NCI-H1105 treated with DMSO at 0.1 percent for 48 hours (cell line): ENCODE measurements at places on chromosomes 5 and 9.
A peak's percentile ranks its signal among the peaks of the same experiment; 100 is the strongest.

GRCh38 chr9:96177005-96177718, 124.8 kb downstream of the HSD17B3 start:
- DNase-seq = no peak

- peak; percentile 21 for DNase-seq
Observed at GRCh38 chr5:83927140-83927733, 206.6 kb upstream of the HAPLN1 start.

- DNase-seq = no peak
Observed at GRCh38 chr5:59645380-59645779, 248.1 kb downstream of the PDE4D start.

GRCh38 chr9:121071756-121072421, 2.9 kb upstream of the CNTRL start:
- DNase-seq = no peak

GRCh38 chr9:136648751-136649150, 14.0 kb upstream of the EGFL7 start:
- no peak for DNase-seq

DNA sequence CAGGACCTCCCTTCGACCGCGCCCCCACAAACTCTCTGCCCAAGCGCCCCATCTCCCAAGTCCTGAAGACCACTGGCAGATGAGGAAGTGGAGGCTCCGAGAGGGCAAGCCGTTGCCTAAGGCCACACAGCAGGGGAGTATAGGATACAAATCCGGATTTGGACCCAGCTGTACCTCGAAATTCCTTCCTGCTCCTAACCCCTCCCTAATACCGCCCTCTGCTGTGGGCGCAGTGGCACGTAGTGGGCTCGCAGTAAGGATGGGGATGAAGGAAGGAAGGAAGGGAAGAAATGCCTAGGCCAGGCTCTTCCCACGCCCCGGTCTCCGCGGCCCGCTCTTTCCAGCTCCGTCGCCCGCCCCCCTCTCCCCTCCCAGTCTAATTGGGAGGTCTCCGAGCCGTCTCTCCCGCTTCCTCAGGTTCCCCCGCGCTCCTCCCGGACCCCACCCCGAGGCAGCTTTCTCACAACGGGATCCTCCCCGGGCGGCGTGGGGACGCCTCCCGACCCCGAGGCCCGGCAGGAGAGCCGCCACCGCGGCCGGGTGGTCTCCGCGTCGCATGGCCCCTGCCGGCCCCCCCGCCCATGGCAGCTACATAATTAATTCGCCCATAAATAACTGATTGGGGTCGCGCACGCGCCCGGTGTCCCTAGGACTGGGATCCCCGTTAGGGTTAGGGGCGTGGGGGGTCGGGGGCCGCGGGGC, 138.9 kb downstream of the C9orf50 start:
- DNase-seq = peak; percentile 18

GRCh38 chr9:69996967-69997366, 46.7 kb upstream of the MAMDC2 start:
- DNase-seq = no peak

GRCh38 chr9:126127591-126127990, 199.0 kb upstream of the MVB12B start:
- DNase-seq = no peak

GRCh38 chr9:109730228-109730627, 49.8 kb upstream of the PALM2AKAP2 start:
- DNase-seq = peak; percentile 70

- DNase-seq = no peak
Observed at GRCh38 chr9:18923167-18923566, 109.8 kb downstream of the SAXO1 start.

DNA sequence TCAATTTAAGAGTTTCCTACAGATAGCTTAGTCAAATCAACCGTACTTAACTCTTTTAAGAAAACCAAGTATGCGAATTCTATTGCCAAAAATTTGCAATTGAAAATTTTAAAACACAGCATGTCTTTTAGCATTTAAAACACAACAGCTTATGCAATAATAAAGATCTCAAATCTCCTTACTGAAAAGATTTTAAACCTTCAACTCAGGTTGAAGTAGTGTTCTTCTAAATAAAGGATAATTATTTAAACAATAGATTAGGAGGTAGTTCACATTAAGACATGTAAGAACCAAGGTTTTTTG, 5.5 kb downstream of the NR3C1 start:
- no peak for DNase-seq

DNA sequence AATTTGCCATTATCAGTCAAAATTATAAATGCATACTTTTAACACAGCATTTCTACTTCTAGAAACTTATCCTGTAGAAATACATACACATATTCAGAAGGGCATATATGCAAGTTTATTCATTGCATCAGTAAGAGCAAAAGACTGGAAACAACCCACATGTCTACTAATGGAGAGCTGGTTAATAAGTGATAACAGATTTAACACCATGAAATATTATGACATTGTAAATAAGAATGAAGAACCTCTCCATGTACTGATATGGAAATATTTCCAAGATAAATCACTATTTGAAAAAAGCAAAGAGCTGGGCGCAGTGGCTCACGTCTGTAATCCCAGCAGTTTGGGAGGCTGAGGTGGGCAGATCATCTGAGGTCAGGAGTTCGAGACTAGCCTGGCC, 54.5 kb downstream of the ELOVL7 start:
- no peak for DNase-seq

GRCh38 chr5:181199881-181200638, 4.9 kb downstream of the TRIM7 start:
- DNase-seq = no peak

- no peak for DNase-seq
Observed at GRCh38 chr9:6197330-6197729, 18.3 kb upstream of the IL33 start.

GRCh38 chr9:15253197-15253596, 53.8 kb downstream of the TTC39B start:
- DNase-seq = no peak

DNA sequence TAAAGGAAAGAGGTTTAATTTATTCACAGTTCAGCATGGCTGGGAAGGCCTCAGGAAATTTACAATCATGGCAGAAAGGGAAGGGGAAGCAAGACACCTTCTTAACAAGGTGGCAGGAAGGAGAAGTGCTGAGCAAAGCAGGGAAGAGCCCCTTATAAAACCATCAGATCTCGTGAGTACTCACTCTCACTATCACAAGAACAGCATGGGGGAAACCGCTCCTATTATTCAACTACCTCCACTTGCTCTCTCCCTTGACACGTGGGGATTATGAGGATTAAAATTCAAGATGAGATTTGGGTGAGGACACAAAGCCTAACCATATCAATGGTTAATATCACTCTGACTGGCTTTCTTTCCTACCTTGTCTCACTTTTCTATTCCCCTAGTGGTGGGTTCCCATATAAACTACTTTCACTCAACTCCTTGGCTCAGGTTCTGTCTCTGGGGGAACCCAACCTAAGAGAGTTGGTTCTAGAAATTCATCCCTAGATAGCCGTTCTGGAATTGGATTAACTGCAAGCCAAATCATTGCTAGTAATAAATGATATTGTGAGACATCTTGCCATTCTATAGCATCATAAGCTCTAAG, 749.8 kb upstream of the GRAMD2B start:
- DNase-seq = no peak

DNA sequence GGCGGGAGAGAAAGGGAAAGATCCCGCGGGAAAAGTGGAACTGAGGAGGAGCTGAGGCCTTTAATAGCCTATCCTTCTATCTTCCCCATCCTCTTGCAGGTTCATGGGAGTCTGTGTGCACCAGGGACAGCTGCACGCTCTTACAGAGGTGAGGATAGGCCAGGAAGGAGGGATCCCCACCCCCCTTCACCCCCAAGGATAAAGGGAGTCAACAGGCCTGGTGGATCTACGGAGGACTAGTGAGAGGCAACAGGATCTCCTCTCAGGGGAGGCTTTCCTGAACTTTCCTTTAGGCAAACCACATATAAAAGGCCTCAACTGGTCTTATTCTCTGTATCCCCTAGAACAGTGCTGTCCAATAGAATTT, 1.1 kb downstream of the TESK1 start:
- peak; percentile 9 for DNase-seq

DNA sequence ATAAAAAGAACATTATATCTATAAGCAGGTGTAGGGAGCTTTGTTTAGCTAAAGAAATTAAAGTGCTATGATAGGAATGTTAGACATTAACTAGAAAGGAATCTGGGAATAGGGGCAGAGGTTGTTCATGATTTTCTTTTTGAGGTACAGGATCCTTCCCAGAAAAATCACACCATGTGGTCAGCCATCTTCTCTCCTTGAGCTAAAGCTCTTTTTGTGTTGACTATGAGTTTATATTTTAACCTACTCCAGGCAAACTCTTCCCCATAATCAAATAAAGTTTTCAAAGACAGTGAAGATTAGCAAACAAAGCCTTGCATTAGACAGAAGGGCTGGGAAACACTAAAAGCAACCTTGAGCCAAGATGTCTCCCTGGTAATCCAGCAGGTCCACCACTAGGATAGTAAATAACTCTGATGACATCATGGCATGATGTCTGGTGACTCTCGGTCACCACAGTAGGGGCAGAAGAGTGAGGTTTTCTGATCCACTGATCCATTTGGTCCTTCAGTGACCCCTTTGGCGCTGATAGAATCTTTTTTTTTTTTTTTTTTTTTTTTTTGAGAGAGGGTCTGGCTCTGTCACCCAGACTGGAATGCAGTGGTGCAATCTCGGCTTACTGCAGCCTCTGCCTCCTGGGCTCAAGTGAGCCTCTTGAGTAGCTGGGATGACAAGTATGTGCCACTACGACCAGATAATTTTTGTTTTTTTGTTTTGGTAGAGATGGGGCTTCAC, 30.6 kb upstream of the IL6ST start:
- DNase-seq = no peak

- no peak for DNase-seq
Observed at GRCh38 chr9:89640361-89640760, 35.5 kb downstream of the GADD45G start.

- no peak for DNase-seq
Observed at GRCh38 chr5:149282027-149282965, 10.6 kb downstream of the AFAP1L1 start.

- DNase-seq = no peak
Observed at GRCh38 chr5:113249206-113249605, 185.6 kb downstream of the TSSK1B start.

DNA sequence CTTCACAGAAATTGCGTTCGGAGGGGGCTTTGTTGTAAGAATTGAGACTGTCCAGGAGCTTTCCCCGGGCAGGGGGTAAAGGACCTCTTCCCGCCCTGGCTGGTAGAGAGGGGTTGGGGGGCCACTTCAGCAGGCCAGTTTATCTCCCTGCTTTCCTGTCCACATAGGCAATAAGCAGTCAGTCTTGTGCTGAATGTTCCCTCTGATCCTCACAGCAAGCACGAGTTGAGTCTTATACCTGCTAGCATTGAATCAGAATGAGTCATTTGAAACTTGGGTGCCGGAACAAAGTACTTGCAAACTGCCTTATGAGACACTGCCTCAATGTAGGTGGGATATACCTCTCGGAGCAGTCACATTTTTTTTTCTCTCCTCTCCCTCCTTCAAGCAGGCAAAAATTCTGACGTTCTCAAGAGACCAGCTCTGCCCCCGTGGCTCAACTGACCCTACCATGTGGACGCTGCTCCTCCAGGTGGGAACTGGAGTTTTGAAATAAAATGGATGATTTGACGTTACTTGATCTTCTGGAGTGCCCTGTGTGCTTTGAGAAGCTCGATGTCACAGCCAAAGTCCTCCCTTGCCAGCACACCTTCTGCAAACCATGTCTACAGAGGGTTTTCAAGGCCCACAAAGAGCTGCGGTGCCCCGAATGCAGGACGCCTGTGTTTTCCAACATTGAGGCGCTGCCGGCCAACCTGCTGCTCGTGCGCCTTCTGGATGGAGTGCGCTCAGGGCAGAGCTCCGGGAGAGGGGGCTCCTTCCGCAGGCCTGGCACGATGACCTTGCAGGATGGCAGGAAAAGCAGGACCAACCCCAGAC, 1.3 kb downstream of the SH3RF2 start:
- DNase-seq = no peak

GRCh38 chr9:8156346-8156745, 356.8 kb upstream of the DMAC1 start:
- DNase-seq = no peak

- no peak for DNase-seq
Observed at GRCh38 chr5:114208120-114208519, 153.8 kb upstream of the KCNN2 start.

DNA sequence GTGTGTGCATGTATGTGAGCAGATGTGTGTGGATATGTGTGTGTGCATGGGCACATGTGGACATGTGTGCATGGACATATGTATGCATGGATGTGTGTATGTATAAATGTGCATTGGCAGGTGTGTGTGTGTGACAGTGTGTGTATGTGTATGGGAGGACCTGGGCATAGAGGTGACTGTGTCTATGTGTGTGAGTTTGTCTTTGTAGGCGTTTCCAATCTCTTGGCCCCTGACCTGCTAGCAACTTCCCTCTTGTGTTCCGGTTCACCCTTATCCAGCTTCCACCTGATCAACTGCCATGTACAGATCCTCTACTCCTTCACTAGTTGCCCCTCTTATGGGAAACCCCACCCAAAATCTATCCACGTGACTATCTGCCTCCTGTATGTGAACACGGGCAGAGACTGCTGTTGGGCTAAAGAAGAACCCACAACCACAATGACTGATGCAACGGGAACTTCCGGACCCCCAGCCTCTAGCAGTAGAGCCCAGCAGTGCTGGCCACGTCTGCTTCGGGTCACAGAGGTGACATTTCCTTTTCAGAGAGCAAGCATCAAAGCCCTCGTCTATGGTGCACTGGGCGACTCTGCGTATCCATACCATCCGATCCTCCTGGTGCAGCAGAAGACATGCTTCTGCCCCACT, 24.9 kb upstream of the GADD45G start:
- DNase-seq = no peak
